ENCODE measurements at places on chromosomes 4 and X.

- no peak for DNase-seq
- H3K36me3 ChIP-seq, result no peaks in the 10 kb centered on the region
- H3K4me3 ChIP-seq, result no peak overlapping the region
- no peak overlapping the region for H3K27ac ChIP-seq
Measured at GRCh38 chr4:187183346-187183745, 459.7 kb upstream of the FAT1 start.

- no peak for DNase-seq
- H3K4me3 ChIP-seq, result no peak overlapping the region
- no peak overlapping the region for H3K27ac ChIP-seq
- no peaks in the 10 kb centered on the region for H3K36me3 ChIP-seq
Measured at GRCh38 chr4:13092702-13093101, 391.4 kb downstream of the RAB28 start.

- H3K36me3 ChIP-seq, result no peaks in the 10 kb centered on the region
- H3K4me1 ChIP-seq, result no peaks in the 10 kb centered on the region
Measured at GRCh38 chrX:71996136-71996535, 85.5 kb downstream of the NHSL2 start.

DNA sequence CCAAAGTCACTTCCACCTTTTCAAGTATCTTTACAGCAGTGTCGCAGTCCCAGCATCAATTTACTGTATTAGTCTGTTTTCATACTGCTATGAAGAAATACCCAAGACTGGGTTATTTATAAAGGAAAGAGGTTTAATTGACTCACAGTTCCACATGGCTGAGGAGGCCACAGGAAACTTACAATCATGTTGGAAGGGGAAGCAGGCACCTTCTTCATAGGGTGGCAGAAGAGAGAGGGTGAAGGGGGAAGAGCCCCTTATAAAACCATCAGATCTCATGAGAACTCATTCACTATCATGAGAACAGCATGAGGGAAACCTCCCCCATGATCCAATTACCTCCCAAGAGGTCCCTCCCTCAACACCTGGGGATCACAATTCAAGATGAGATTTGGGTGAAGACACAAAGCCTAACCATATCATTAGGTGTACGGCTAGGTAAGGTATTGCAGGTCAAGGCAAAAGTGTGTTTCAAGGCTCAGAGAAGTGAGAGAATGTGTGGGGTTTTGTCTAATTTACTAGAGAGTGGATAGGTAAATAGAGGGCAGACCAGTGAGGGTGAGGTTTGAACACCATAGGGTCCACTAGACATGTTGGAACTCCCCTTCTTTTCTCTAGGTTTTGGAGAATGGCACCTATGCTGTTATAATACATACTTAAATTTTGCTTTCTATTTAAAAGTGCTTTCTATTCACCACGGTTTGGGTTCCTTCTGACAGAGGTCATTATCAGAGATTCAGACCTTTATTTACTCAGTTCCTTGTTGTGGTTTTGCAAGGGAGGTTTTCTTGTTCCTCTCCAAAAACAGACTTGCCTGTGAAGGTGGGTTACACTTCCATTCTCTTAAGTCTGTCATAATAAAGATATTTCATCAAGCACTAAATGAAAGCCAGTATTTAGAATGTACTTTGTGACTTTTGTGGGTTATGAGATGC, 186.6 kb downstream of the CPEB2 start:
- DNase-seq, result no peak
- H3K4me3 ChIP-seq, result no peak overlapping the region
- no peak overlapping the region for H3K27ac ChIP-seq
- H3K27me3 ChIP-seq, result no peaks in the 10 kb centered on the region

- no peaks in the 10 kb centered on the region for H3K4me1 ChIP-seq
- no peaks in the 10 kb centered on the region for H3K36me3 ChIP-seq
- no peak overlapping the region for H3K4me3 ChIP-seq
- DNase-seq, result no peak
- no peak overlapping the region for H3K27ac ChIP-seq
Measured at GRCh38 chrX:103550415-103551051, 31.2 kb upstream of the RAB40A start.

GRCh38 chr4:114701491-114701890, 102.9 kb downstream of the UGT8 start:
- H3K36me3 ChIP-seq, result no peaks in the 10 kb centered on the region
- H3K27me3 ChIP-seq, result no peaks in the 10 kb centered on the region
- no peak overlapping the region for H3K27ac ChIP-seq
- H3K4me3 ChIP-seq, result no peak overlapping the region
- H3K4me1 ChIP-seq, result no peaks in the 10 kb centered on the region

DNA sequence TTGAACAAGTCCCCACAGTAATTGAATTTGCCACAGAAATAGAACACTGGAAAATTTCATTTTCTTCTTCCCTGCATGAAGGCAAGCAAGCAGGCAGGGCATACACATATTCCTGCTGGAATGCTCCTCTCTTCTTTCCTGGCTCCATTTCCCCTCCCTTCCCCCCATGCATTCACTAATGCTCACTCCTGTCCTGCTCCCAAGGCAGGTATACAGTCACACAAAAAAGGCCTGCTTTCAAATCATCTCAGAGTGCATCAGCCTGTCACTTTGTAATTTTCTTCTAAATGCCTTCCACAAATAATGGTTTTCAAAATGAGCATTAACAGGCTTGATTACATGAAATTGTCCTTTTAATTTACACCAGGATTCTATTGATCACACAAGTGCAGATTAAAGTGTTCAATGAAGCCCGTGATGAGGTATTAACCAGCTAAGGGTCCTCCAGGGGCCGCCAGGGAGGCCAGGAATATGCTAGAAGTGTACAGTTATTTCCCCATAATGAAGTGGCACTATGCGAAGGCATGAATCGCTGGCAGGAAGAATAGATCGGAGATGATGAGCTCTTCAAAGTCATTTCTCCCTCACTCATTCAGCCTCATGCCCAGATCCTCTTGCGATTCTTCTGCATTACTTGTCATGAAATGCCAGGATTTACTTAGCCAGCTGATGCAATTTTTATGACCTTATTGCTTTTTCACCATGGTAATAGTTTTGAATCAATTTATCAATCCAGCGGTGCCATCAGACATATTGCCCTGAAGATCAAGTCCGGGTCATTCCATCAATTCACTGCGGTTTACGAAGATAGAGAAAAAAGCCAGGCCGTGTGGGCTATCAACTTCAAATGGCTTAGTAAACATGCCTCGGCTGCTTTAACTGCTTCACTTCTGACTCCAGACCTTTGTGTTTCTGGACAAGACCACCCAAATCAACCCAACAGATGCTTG, 243.5 kb downstream of the GPAT3 start:
- H3K36me3 ChIP-seq, result no peaks in the 10 kb centered on the region
- H3K27ac ChIP-seq, result no peak overlapping the region
- no peak overlapping the region for H3K4me3 ChIP-seq
- DNase-seq, result no peak
- H3K4me1 ChIP-seq, result no peaks in the 10 kb centered on the region
- H3K27me3 ChIP-seq, result no peaks in the 10 kb centered on the region

GRCh38 chrX:15055146-15055930, 182.1 kb downstream of the MOSPD2 start:
- H3K27ac ChIP-seq, result no peak overlapping the region
- H3K27me3 ChIP-seq, result no peaks in the 10 kb centered on the region
- H3K4me1 ChIP-seq, result no peaks in the 10 kb centered on the region
- H3K36me3 ChIP-seq, result no peaks in the 10 kb centered on the region

GRCh38 chr4:35934320-35934981, 309.9 kb downstream of the ARAP2 start:
- no peak overlapping the region for H3K4me3 ChIP-seq
- DNase-seq, result no peak
- no peaks in the 10 kb centered on the region for H3K27me3 ChIP-seq
- H3K27ac ChIP-seq, result no peak overlapping the region

DNA sequence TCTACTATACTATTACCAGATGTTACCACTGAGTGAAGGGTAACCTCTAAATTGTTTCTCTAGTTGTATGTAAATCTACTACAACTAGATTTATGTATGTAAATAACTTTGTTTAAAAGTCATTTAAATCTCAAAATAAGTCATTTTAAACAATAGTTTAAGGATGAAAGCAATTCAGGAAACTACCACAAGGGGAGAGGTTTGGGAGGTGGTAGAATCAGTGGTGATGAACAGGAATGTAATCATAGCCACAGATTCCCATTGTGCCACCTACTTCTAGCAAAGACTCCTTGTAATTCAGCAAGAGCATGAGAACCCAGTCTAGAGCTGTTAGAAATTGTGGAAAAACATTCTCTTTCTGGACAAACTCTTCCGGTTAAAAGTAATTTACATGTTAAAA, 234.6 kb downstream of the SLC7A11 start:
- no peaks in the 10 kb centered on the region for H3K36me3 ChIP-seq
- DNase-seq, result no peak
- H3K27me3 ChIP-seq, result no peaks in the 10 kb centered on the region
- no peak overlapping the region for H3K4me3 ChIP-seq
- H3K27ac ChIP-seq, result no peak overlapping the region
- no peaks in the 10 kb centered on the region for H3K4me1 ChIP-seq

- H3K27ac ChIP-seq, result no peak overlapping the region
- H3K4me3 ChIP-seq, result no peak overlapping the region
- no peak for DNase-seq
- no peaks in the 10 kb centered on the region for H3K36me3 ChIP-seq
- no peaks in the 10 kb centered on the region for H3K4me1 ChIP-seq
Measured at GRCh38 chr4:6516762-6517161, 44.3 kb upstream of the PPP2R2C start.

DNA sequence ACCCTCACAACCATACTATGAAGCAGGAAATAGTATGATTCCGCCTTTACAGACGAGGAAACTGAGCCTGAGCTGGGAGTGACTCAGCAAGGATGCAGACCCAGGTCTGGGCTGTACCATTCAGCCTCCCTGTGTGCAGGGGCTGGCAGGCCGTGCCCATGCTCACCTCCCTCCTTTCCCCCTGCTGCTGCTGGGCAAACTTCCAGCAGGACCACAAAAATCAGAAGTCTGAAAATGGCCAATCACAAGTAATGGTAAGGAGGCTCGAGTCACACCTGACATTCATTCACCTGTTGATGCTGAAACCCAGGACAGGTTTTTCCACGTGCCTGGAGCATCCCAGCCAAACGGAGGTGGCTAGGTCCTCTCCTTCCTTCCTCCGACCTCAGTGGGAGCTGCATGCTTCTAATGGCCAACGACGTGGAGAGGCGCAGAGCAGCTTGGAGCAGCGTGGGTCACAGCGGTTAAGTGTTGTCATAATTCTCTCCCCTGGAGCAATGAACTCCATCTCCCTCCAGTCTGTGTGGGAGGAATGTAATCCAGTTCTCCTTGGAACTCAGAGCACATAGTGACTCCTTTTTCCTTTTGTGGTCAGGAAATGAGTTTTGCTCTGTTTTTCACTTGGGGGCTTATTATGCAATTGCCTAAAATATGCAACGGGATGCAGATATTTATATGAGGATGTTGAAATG, 371.7 kb downstream of the BCOR start:
- no peak overlapping the region for H3K27ac ChIP-seq
- H3K27me3 ChIP-seq, result no peaks in the 10 kb centered on the region
- no peak overlapping the region for H3K4me3 ChIP-seq
- H3K4me1 ChIP-seq, result no peaks in the 10 kb centered on the region
- DNase-seq, result no peak
- H3K36me3 ChIP-seq, result no peaks in the 10 kb centered on the region

DNA sequence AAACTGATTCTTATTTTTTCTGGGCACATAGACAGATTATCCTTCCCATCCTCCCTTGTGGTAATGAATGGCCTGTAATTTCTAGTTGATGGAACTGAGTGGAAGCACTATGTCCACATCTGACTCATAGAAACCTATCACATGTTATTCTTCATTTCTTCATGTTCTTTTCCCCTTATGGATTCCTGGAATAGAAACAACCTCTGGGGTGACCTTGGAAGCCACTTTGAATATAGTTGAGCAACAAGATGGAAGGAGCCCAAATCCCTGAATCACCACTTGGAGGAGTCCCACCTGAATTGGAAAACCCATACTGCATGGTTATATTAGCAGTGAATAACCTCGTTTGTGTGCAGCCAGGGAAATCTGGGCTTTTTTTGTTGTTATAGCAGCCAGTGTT, 137.8 kb downstream of the MID1IP1 start:
- no peak for DNase-seq
- no peaks in the 10 kb centered on the region for H3K4me1 ChIP-seq

DNA sequence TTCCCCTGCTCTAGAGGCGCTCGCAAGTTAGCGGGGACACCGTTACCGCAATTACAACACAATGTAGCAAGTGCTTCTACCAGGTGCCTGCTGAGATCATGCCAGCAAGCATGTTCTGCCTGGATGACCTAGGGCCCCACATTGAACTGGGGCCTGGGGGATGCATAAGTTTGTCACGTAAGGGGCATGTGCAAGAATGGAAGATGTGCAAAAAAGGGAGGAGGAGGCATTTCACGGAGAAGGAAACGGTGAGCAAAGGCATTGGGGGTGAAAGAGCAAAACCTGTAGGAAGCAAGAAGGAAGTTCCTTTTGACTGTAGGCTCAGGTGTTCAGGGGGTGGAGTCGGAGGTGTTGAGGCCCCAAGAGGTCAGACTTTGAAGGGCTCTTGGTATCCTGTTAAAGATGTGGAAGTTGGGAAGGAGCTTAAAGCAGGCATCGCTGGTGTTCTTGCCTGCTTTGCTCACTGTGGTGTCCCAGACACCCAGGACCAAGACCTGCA, 602 bp upstream of the SCARB2 start:
- H3K36me3 ChIP-seq, result no peaks in the 10 kb centered on the region
- DNase-seq, result no peak
- H3K4me1 ChIP-seq, result peaks cover 20% of the 10 kb centered on the region
- peak overlapping the region; percentile 83 for H3K4me3 ChIP-seq

GRCh38 chrX:103467887-103468286, 51.4 kb downstream of the RAB40A start:
- no peak overlapping the region for H3K4me3 ChIP-seq
- no peaks in the 10 kb centered on the region for H3K36me3 ChIP-seq
- no peaks in the 10 kb centered on the region for H3K4me1 ChIP-seq
- H3K27ac ChIP-seq, result no peak overlapping the region

- H3K4me3 ChIP-seq, result no peak overlapping the region
- H3K4me1 ChIP-seq, result no peaks in the 10 kb centered on the region
- no peak overlapping the region for H3K27ac ChIP-seq
- no peaks in the 10 kb centered on the region for H3K36me3 ChIP-seq
Measured at GRCh38 chrX:143287236-143287635, 230.0 kb downstream of the SPANXN3 start.

- DNase-seq, result no peak
- H3K4me1 ChIP-seq, result no peaks in the 10 kb centered on the region
- no peak overlapping the region for H3K4me3 ChIP-seq
Measured at GRCh38 chr4:17055788-17056187, 157.3 kb upstream of the LDB2 start.

- no peaks in the 10 kb centered on the region for H3K36me3 ChIP-seq
- peak overlapping the region; percentile 88 for H3K27ac ChIP-seq
Measured at GRCh38 chr4:183658362-183659028, 490 bp downstream of the RWDD4 start.

DNA sequence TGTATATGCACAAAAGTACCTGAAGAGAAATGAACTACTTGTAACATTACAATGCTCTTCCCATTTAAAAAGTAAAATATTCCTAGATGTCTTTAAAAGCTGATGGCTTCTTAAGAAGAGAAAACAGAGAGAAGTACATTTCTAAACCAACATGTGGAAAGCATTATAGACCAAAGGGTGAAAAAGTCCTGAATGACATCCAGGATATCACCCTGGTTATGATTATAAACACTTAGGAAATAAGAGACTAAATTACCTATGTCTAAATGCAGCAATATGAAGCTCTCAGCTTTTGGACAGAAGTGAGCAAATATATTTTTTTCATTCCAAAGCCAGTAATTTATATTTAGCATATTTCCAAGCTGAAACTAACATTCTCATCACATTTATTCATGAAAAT, 21.7 kb upstream of the EGFL6 start:
- H3K27ac ChIP-seq, result no peak overlapping the region
- no peaks in the 10 kb centered on the region for H3K4me1 ChIP-seq
- H3K36me3 ChIP-seq, result no peaks in the 10 kb centered on the region

GRCh38 chr4:181821039-181822004, 421.9 kb upstream of the TENM3 start:
- no peak overlapping the region for H3K4me3 ChIP-seq
- no peak overlapping the region for H3K27ac ChIP-seq
- no peaks in the 10 kb centered on the region for H3K4me1 ChIP-seq
- no peak for DNase-seq
- no peaks in the 10 kb centered on the region for H3K36me3 ChIP-seq
- no peaks in the 10 kb centered on the region for H3K27me3 ChIP-seq
